ENCODE measurements at places on chromosomes 5 and 9.

DNA sequence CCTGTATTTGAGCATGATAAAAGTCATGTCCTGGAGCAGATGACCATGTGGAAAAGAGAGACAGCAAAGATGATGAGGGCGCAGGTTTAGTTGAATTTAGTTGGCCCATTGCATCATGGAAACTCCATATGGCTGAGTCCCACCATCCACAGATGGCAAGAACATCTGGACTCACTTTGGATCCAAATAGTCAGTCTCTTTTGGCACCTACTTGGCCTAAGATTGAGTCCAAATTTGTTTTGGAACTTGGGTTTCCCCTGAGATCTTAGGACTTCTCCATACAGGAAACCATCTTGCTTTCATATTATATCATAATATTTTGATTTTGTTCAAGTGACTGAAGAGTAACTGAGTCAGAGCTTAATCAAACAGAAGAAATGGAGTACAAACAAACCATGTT, 217.5 kb downstream of the DRD1 start:
- DNase-seq, result no peak

DNA sequence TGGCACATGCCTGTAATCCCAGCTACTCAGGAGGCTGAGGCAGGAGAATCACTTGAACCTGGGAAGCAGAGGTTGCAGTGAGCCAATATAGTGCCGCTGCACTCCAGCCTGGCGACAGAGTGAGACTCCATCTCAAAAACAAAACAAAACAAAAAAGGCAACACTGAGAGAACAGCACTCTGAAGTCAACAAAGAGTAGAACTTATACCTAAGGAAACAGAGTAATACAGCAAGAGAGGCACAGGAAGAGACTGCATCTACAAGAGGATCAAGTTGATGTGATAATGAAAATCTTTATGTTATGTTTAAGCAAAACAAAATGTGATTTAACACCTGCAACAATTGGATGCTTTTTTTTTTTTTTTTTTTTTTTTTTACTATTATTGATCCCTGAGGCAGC, 33.1 kb downstream of the FYB1 start:
- DNase-seq, result no peak

GRCh38 chr9:134653259-134654009, 11.8 kb downstream of the COL5A1 start:
- DNase-seq, result no peak

GRCh38 chr5:140690376-140690932, 716 bp downstream of the HARS1 start:
- no peak for DNase-seq

DNA sequence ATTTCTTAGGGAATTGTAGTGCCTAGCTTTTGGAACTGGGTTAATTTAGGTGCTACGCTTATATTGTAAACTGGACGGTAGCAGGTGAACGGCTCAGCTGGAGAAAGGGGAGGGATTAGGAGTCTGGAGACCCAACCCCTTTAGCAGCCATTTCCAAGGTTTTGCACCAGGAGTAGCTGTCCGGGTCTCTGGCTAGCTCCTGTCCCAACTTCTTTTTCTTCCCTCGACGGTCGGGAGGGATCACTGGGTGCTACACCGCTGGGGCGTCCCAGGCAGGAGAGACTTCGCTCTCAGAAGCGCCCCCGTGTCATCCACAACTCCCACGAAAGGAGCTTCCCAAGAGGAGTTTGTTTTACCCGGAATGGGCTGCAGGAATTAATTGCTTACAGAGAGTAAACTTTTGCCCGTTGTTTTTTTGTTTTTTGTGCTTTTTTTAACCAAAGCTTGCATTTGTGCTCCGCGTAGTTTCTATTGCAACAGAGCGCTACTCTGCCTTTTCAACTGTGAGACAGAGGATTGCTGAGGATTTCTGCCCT, 1640.9 kb upstream of the C9orf72 start:
- DNase-seq, result no peak

GRCh38 chr5:126351153-126351552, 72.1 kb upstream of the GRAMD2B start:
- no peak for DNase-seq
